ENCODE measurements at places on chromosomes 4 and X.

- no peak for DNase-seq
These were observed 61.7 kb upstream of the ATXN3L start for GRCh38 chrX:13381514-13381913.

DNA sequence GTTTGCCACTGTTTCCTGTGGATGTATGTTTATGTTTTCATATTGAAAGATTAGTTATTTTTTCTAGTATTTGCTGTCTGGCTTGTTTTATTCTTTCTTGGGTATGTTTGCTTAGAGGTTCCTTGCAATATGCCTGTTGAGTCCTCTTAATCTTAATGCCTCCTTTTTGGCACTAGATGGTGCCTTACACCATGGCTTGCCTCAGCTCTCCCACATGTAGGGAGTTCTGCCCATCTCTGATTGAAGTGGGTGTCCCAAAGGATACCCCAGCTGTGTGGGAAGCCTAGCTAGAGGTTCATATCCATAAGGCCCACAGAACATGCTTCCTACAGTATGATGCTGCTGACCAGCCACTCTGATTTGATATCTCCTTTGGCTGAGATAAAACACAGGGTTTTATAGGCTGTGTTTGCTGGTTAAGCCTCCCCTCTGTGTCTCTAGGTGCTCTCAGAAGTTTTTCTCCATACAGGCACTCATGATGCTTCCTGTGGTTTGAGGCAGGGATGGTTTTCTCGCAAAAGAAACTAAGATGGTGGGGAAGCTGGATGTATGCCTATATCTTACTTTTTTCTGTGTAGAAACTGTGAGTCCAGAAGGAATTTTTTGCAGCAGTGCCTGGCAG is 162.4 kb downstream of the ASB9 start:
- no peak for DNase-seq

GRCh38 chrX:13985697-13986435 is 43.8 kb downstream of the GEMIN8 start:
- no peak for DNase-seq

- no peak for DNase-seq
These were observed 50.2 kb upstream of the FAM9A start for GRCh38 chrX:8851231-8851886.

DNA sequence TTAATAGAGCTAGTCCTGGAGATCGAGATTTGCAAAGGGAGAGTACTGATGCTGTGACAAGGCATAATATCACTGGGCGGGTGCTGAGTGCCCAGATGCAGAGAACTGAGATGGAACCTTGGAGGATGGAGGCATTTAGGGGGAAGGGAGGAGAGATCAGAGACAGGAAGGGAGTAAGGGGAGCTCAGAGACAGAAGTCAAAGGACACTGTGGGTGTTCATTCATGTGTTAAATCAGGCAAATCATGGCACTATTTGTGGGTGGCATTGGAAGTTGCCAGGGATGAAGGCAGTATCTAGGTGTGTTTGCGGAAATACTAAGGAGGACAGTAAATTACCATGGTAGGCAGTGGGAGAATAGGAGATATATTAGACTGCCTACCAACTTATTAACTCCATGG is 135.0 kb downstream of the RBM46 start:
- no peak for DNase-seq

DNA sequence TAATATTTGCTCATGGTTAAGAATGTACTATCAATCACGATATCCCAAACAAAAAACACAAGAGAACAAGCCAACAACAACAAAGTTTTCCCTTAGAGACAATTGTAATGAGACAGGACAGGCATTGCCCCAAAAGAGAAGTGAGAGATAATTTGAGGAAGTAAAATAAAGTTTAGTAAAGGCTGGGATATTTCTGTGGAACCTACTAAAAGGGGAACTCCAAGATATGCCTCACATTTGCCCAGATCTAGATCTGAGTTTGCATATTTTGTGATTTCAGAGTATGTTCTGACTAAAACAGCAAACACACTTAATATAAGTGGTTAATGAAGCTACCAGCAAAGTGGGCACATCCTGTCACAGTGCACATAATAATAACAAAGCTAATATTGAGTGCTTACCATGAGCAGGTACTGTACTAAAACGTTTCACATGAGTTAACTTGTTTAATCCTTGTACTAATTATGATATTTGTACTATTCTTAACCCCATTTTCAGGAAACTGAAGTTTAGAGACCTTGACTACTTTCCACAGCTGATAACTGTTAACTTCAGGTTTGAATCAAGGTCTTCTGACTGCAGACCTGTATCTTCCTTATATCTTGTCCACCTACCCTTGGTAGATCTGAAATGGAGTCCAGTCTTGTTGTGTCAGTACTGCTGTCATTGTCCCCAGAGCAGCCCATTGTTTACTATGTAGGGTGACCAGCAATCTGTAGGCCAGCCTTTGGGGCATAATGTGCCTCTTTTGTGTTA is 26.0 kb upstream of the BMP2K start:
- DNase-seq, result no peak

GRCh38 chr4:142452161-142452855 is 393.8 kb downstream of the INPP4B start:
- DNase-seq, result no peak

DNA sequence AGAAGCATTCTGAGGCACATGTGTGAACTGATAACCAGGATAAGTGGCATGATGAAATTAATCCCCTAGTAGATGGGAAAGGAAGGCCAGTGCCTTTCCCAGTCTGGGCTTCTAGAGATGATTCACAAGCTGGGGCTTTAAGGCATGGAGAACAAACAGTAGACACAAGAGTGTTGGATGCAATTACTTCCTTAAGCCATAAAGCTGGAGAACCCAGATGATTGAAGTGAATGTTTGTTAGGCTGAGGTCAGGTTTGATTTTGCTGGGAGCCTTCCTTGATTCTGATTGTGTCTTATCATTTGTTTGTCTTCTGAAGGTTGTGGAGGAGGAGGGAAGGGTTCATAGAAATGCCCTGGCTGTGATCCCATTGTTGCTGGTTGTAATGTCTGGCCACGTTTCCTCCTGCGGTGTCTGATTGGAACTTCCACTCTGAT is 125.2 kb downstream of the NHS start:
- no peak for DNase-seq

- no peak for DNase-seq
These were observed 120.4 kb downstream of the TMEM164 start for GRCh38 chrX:110123331-110123782.

DNA sequence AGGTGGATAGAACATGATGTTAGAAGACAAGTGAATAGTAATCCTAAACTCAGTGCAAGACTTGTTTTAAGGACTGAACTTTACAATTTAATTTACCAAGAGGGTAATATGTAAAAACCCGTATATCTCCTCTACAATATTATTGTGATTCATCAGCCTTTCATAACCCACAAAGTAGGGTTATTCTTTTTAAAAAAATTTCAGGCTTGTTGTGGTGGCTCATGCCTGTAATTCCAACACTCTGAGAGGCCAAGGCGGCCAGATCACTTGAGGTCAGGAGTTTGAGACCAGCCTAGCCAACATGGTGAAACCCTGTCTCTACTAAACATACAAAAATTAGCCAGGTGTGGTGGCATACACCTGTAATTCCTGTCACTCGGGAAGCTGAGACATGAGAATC is 7.2 kb downstream of the IBSP start:
- DNase-seq, result no peak

GRCh38 chr4:2269206-2269531 is 7.3 kb upstream of the MXD4 start:
- no peak for DNase-seq

GRCh38 chr4:11739992-11740391 is 311.3 kb upstream of the HS3ST1 start:
- DNase-seq, result no peak

DNA sequence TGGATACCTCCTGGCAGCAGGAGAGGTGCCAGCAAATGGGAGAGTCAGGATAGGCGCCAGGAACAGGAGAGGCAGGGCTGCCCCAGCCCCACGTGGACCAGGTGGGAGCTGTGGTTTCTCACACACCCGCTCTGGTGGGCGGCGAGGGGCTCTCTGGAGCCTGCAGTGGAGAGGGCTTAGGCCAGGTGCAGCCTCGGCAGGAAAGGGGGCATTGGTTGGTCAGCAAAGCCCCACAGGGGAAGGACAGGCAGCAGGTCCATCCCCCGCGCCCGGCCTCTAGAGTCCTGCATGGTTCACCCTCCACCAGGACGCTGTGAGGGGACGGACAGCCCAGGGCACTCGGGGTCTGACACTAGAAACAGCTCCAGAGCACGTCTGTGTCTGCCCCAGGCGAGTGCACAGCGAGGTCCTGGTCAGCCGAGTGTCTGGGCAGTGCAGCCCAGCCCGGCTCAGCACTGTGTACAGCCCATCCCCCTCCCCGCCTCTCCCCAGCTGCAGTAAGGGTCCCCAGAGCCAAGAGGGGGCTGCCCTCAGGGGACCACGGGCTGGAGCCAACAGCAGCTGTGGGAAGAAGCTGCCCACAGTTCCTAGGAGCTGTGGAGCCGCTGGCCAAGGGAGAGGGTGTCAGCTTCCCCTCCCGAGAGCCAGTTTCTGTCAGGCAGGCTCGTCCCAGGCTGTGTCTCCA is 8.2 kb downstream of the ATP5ME start:
- DNase-seq, result no peak

GRCh38 chrX:107700317-107700774 is 72.0 kb downstream of the PRPS1 start:
- no peak for DNase-seq

DNA sequence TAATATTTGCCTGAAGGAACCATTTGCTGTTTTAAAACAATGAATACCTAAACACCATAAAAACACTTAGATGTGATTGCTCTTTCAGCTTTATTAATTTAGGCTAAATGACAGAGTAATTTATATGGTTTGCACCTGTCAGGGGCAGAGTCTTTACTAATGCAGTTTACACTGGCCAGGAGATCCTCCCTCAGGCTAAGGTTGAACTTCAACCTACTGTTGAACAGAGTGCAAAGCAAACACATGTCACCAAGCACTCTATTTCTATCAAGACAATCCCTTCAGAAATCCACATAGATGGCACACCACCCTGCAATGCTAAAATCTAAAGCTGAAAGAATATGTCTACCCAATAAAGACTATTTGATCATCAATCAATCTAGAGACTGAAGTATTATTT is 147.3 kb downstream of the KLHL13 start:
- no peak for DNase-seq

DNA sequence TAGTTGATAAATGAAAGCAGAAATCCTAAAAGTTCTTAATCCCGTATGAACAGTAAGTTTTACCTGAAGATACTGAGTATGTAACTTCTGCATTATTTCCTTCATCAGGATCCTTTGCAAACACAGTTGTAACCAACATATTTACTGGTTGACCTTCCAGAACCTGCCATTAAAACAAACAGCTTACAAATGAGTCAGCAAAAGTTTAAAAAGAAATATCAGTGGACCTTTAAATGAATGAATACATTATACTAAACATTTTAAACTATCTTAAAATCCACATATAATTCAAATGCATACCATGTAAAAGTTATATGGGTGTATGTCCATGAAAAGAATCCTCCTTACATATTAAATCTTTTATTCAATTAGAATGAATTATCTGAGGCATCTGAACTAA is 163.6 kb downstream of the DCHS2 start:
- no peak for DNase-seq

DNA sequence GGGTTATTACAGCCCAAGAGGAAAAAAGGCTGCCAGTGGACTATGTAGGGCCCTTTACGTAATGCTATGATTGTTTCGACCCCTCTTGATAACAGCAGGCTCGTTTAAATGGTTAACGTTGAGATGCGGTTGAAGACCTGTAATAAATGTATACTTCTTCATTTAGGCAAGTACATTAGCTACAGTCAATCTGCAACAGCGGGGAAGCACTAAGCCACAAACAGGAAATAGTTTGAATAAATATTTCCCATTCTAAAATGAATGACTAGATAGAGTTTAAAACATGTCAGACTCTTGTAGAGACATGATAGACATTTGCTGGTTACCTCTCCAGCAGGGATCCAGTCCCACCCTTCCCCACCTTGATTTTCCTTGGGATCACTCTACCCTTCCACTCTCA is 38.1 kb upstream of the STIM2 start:
- no peak for DNase-seq

DNA sequence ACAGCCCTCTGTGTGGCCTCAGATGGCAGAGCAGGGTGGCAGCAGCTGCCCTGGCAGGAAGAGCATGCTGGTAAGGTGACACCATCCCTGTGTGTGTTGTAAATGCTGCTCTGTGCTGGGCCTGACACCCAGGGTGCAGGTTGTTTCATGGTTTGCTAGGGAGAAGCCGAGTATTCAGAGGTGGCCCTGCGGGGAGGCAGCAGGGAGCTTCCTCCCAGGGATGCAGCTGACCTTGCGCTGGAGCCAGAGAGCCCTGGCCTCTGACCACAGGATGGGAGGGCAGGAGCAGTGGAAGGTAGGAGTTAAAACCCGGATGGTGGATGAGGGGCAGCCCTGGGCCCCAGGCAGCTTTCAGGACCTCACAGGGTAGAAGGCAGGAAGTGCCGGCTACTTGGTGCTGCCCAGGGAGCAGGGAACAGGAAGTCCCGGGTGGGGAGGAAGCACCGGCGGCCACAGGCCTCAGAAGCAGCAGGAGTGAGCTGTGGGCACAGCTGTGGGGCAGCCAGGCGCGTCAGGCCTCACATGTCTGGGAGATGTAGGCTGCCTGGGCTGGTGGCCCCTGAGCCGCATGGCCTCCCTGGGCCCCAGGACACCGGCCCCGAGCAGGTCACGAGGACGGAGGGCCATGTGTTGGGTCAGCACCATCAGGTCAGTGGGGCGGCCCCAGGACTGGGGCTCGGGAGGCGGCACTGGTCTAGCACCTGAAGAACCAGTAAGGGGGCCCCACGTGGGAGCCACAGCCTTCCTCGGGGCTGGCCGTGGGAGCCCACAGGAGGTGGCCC is 19.1 kb downstream of the SH3BP2 start:
- no peak for DNase-seq

DNA sequence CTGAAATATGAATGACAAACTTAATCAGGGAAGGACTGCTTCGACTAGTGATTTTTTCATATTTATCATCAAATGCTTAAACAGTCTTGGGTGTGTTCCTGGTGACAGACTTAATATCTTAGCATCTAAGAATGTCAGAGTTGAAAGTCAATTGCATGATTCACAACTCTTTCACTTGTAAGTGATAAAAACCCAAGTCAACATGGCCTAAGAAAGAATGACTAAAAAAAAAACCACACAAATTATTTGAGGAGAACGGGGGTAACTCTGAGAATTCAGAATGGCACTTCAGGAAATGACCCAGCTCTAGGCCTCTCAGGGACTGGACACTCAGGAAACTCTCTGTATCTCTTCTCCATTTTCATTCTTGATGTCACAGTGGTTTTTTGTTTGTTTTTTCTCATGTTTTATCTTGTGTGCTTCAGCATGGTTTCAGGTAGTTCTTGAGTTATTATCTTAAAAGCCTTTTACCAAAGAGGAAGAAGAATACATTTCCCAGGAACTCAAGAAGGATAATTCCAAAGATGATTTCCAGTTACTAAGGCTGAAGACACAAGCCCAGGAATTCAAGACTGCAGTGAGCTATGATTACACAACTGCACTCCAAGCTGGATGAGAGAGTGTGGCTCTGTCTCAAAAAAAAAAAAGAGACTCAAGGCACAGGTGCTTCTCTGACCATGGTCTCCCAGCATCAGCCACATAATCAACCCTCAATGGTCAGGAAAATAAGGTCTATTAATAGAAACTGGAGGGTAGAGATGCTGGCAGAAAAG is 1697.8 kb upstream of the IGFBP7 start:
- no peak for DNase-seq
